Hepatocyte (in vitro differentiated cells): ENCODE measurements at places on chromosomes 12 and 14. TPM values are rescaled to one million over a fixed set of nuclear protein-coding genes. Genes with fewer than 3 reads are reported as not detected.

GRCh38 chr12:54596526-54596946 lies 8.1 kb upstream of the PPP1R1A start:
- DNase-seq = peak; percentile 83

- no peak for DNase-seq
Measured at GRCh38 chr12:104994336-104994735, 8.2 kb downstream of the NOPCHAP1 start.

The CLEC6A gene
- total RNA-seq = not detected in 2 replicates

The RAD9B gene
- 0.23 and 0.24 TPM in 2 replicates for total RNA-seq

DNA sequence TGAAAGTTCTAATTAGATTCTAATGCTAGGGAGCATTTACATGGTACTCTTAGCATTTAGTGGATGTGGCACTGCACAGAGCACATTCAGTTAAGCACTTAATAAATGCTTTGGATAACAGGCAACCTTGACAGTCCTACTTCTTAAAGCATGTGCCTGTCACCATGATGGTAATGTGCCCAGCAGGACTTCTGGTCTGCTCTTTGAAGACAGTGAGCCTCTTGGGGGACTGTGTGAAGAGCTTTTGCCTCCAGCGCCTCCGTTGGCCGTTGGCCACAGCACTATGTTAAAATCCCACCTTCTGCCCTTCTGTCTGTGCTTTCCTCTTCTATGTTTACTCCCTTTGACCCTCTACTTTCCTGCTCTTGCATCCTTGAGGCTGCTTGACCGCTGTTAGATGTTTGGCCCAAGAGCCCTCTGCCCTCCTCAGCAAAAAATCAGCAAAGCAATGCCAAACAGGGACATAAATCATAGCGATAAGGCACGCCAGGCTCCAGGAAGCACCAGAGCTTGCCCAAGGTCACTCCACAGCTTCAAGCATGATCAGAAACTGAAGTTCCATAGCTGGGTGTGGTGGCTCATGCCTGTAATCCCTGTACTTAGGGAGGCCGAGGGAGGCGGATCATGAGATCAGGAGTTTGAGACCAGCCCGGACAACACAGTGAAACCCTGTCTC lies 8.3 kb downstream of the CDKL1 start:
- peak; percentile 52 for DNase-seq

DNA sequence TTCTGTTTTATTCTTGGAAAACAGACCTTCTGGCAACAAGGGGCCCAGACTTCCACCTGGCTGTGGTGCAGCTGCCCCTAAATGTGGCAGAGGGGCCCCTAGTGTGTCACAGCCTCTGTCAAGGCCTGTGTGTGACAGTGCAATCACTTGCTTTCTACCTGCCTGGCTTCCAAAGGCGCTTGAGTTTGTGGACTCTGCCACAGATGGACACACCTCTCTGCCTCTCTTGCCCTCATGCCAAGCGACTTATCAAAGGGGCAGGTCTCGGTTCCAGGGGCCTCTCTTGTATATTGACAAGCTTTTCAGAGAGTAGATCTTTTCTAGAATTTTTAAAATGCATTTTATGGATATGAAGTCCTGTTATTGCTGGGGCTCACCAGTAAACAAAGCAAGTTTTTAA lies 217.2 kb downstream of the SLC15A4 start:
- no peak for DNase-seq

- no peak for DNase-seq
Measured at GRCh38 chr14:31785574-31785973, 224.4 kb downstream of the NUBPL start.
